ENCODE measurements at places on chromosomes 11 and 22.
A peak's percentile ranks its signal among the peaks of the same experiment; 100 is the strongest.

DNA sequence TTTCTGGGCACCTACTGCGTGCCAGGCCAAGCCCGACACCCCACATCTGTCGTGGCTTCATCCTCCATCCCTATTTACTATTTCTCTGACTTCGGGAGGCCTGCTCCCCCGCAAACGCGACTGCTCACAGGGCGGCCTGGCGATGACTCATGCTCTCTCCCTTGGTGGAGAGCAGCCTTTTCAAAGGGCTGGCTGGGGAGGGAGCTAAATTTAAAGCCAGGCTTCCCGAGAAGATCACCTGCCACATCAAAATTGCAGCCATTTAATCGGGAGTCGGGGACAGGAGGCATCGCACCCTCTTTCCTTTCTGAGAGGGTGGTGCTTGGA lies 24.9 kb upstream of the SHISAL1 start:
- no peak for DNase-seq

- DNase-seq, result no peak
Observed at GRCh38 chr11:8025816-8026215, 38.7 kb downstream of the EIF3F start.

DNA sequence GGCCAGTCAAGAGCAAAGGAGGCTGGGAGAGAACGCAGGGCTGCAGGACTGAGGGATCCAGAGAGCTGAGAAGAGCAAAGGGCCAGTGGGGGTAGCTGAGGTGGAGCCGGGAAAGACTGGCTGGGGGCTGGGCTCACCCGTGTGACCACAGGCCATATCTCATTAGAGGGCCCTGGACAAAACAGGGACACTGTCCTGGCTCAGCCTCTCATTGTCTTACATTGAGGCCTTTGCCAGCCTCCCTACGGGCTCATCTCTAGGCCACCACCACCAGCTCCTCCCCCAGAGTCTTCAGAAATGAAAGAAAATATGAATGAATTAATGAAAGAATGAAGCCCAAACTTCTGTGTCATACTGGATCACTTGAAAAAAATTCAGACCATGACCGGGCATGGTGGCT lies 9.2 kb downstream of the RAB36 start:
- DNase-seq, result no peak

- DNase-seq, result peak; percentile 76
Observed at GRCh38 chr11:34431979-34432378, 6.8 kb upstream of the CAT start.

DNA sequence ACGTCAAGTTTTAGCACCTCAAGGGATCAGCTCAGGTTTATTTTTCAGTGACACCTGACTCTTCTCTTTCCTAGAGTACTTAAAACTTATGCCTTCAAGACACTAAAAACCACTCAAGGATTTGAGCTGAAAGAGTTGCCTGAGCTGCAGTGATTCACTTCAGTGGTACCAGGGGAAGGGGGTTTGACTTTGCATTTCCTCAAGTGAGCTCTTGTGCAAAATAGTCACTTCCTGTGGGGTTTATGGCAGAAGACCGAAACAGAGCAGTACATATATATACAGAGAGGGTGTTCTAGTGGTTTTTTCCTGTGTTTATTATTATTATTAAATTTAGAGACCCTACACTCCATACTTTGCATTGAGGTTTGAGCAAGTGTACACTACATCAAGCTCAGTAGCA lies 60.7 kb downstream of the DBX1 start:
- no peak for DNase-seq

DNA sequence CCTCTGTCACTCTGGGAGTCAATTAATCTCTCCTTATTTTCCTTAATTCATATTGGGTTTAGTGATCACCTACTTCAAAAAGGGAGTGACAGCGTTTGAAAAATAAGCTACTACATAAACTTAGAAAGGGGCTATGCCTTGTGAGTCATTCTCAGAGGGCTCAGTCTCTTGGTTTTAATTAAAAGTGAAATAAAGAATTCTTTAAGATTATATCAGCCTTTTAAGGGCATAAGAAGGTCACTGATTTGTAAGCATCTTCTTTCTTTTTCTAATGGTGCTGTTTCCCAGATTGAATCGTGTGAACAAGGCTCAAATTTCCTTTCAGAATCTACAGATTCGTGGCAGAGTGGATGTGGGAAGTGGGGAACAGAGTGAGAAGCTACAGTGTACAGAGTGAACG lies 636.2 kb upstream of the CCDC90B start:
- DNase-seq, result no peak

GRCh38 chr22:40000171-40000570 lies 5.4 kb downstream of the FAM83F start:
- DNase-seq, result no peak

DNA sequence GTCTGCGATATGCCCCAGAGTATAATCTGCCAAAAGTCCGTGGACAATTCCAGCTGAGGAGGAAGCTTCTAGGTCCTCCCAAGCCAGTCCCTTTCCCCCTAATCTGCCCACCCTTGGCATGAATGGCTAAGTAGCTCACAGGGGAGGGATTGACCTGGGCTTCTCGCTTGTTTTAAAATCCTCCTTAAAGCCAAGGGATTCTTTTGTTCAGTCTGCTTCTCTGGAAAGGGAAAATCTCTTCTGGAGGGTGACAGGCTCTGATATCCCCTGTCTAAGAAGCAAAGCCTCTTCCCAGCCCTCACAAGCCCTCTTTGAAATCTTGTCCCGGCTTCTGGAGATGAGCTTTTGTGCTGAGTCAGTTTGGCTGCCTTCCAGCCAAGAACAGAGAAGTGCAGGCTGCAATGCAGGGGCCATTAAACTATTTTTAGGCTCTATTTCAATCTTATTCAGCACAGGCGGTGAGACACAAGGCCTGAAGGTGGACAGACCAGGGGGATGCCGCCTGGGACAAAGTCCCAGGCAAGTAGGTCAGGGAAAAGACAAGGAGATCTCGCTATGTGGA lies 23.9 kb downstream of the NEFH start:
- DNase-seq, result no peak

DNA sequence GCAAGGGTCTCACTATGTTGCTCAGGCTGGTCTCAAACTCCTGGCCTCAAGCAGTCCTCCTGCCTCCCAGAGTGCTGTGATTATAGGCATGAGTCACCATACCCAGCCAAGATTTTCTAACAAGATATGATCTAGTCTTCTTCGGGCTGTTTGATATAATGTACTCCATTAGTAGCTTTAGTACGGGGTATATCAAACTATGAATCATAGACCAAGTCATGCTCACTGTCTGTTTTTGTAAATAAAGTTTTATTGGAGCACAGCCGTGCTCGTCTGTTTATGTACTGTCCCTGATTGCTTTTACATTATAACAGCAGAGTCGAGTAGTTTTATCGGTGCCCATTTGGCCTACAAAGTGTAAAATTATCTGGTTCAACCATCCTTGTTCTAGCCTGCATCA lies 43.9 kb upstream of the GRIK4 start:
- no peak for DNase-seq

GRCh38 chr11:13667245-13667644 lies 1.2 kb upstream of the FAR1 start:
- DNase-seq, result no peak

DNA sequence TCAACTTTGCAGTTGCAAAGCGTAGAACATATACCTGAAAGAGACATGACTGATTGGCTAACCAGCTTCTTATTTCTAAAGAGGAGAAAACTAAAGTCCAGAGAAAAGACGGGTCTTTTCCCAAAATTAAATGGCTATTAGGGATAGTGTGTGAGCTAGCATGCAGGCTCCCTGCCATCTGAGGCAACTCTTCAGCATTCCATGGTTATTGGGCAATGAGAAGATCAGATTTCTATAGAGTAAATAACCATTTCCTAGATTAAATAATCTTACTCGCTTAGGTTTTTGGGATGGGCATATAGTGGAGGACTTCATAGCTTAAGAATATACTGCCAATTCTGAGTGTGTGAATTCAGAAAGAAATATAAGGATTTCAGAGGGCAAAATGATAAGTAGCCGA lies 95.0 kb downstream of the PDHX start:
- DNase-seq, result no peak

- no peak for DNase-seq
Observed at GRCh38 chr11:91946397-91946951, 278.1 kb upstream of the FAT3 start.

- DNase-seq, result no peak
Observed at GRCh38 chr11:133467686-133468085, 64.6 kb downstream of the OPCML start.

GRCh38 chr22:42919199-42919598 lies 62.1 kb upstream of the ARFGAP3 start:
- no peak for DNase-seq

DNA sequence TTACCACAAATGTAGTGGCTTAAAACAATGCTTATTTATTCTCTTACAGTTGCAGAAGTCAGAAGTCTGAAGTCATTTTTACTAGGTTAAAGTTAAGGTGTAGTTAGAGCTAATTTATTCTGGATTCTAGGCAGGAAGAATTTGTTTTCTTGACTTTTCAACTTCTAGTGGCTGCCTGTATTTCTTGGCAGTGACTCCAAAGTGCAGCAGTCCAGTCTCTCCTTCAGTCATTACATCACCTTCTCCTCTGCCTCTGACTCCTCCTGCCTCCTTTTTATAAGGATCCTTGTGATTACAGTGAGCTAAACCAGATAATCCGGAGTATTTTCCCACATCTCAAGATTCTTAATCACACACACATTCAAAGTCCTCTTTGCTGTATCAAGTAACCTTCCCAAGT lies 581.4 kb downstream of the KCNA4 start:
- no peak for DNase-seq

DNA sequence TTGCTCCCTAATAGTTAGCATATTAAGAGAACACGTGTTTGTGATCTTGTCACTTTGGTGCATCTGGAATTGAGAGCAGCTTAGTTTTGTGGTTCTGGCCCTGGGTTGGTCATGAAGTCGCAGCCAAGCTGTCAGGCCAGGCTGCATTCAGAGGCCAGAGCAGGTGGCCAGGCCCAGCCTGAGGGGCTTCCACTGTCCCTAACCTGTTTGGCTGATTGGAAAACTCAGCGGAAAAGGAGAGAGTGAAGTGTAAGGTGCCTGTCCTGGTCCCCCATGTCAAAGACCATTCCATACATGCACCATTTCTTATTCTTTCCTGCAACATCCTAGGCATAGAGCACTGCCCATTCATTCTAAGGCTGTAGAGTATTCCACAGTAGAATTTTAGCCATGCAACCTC lies 111.5 kb upstream of the IGLL5 start:
- no peak for DNase-seq

GRCh38 chr22:29030016-29030617 lies 31.5 kb downstream of the C22orf31 start:
- DNase-seq, result no peak

DNA sequence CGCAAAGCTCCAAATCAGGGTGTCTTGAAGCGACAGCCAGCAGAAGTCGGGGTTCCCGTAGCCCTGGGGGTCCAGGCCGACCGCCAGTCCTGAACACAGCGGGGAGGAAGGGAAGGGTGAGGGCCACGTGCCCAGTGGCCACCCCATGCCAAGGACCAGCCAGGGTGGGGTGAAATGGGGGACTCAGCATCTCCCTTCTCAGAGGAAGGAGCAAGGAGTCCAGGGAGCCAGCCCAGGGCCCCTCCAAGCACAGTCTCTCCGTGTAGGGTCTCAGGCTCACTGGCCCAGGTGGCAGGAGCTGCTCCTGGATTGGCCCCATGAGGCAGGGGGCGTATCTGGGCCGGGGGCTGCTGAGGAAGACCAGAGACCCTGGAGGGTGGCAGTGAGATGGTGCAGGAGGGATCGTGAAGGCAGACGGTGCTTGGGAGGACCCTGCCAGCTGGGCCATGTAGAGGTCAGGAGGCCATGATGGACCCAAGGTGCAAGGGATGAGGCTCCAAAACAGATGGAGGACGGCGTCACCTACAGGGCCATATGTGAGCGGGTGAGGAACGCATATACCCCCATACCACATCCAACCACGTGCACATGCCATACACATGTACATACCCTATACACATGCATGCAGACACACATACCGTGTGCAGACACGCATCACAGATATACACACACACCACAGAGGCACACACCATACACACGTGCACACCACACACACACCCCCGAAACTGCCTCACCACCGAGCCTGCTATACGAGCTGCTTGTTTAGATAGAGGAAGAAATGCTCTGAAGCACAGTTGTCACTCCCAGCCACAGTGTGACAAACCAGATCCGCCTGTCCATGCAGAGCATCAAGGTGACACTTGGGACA lies 34.4 kb downstream of the TRMU start:
- no peak for DNase-seq

DNA sequence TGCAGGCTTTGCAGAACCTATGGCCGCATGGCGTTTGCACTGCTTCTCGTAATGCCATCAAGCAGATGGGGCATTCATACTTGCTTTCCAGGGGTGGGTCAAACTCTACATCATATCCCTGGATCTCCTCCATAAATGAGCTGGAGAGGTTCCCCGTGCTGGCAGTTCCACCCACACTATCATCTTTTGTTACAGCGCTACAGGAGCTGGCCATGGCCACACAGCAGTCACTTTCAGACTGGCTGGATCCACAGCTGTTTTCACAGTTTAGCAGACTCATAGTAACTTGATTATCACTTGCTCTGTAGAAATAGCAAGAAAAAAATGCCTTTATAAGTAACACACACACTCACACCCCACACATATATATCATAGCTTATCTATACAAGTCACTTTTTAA lies 8.8 kb downstream of the TRAF6 start:
- DNase-seq, result no peak

DNA sequence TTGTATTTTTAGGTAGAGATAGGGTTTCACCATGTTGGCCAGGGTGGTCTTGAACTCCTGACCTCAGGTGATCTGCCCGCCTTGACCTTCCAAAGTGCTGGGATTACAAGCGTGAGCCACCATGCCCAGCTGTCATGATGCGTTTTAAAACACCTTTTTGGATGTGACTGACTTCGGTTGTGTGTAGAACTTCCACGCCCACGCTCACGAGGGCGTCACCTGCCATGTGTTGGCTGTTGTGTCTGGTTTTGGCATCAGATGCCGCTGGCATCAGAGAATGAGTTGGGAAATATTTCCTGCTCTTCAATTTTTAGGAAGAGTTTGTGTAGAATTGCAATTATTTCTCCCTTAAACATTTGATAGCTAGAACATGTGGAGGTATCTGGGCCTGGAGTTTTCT lies 109.1 kb downstream of the KCNQ1 start:
- DNase-seq, result no peak

GRCh38 chr22:27983361-27983791 lies 64.3 kb upstream of the PITPNB start:
- DNase-seq, result no peak

- DNase-seq, result no peak
Observed at GRCh38 chr11:13101644-13102512, 92.8 kb downstream of the RASSF10 start.

DNA sequence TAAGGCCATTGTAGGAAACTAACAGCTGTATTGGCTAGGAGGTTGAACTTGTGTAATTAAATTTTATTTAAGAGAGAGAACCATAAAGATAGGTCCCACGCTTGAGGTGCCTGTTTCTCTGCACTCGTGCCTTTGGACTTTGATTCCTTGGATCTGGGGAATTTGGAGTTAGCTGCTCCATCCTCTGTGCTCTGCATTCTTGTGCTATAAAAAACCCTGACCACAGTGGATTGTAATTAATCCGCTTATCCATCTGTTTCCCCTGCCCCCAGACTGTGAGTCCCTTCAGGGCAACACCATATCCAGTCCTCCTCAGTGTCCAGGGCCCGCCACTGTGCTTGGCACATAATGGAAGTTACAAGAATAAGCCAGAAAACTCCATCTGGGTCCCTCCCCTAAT lies 169.8 kb downstream of the SPON1 start:
- DNase-seq, result no peak

Data from AML-193 (cell line).